ENCODE measurements at places on chromosomes 11 and 22.

DNA sequence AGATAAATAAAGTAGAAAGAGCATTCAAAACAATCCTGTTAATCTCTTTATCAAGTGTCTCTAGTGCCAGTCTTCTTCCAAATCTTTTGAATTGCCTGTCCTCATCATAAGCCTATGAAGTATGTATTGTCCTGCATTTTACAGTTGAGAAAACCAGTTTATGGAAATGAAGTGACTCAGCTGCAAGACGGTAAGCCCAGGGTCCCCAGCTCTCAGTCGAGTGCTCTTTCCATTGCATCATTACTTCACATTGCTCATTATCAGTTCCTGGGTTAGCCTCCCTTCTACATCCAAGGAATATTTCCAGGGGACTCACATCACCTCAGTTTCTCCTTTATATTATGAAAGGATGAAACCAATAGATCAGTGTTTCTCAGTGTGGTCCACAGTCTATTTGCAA lies 9.1 kb upstream of the P4HA3 start:
- H3K27ac ChIP-seq, result no peak overlapping the region
- H3K4me3 ChIP-seq, result no peak overlapping the region
- H3K4me1 ChIP-seq, result no peaks in the 10 kb centered on the region
- no peaks in the 10 kb centered on the region for H3K27me3 ChIP-seq
- no peaks in the 10 kb centered on the region for H3K36me3 ChIP-seq

DNA sequence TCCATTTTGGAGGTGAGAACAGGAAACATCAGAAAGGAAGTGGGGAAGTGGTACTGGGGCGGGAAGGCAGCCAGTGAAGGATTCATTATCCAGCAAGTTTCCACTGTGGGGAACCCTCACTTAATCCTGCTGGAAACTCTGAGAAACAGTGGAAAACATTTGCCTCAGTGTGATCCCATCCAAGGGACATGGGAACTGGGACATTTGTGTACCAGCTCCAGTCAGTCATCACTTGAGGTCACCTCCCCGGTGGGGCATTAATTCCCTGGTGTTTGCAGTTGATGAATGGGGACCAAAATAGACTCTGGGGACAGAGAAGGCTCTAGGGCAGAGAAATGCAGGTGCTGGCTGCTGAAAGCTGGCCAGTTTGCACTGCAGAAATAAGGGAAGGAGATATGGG lies 599.9 kb downstream of the BUD13 start:
- no peaks in the 10 kb centered on the region for H3K4me1 ChIP-seq
- no peak for DNase-seq
- H3K4me3 ChIP-seq, result no peak overlapping the region

DNA sequence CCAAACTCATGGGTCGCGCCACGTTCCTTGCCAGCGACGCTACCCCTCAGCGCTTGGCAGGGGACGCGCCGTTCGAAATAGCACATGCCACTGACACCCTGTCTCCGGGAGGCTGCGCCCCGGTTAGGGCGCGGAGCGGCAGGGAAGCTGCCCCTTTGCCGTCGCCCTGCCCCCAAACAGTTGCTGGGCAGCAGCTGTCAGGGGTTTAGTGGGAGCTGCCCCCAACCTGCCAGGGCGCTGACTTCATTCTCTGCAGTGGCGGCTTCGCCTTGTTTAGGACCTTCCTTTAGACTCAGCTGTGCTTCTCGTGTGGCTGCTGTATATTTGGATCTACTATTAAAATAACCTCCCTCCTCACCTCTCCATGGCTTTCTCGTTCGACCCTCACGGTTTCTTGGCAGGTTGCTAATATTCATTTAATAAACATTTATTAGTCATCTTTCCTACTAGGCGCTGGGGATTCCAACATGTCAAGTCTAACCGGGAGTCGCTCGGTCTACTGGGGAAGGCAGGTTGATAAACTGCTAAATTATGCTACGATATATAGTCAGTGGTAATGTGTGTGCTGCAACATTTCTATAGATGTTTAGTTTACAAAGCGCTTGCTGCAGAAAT lies 782 bp downstream of the TMEM109 start:
- peak overlapping the region; percentile 73 for H3K27ac ChIP-seq
- H3K4me1 ChIP-seq, result peaks cover 28% of the 10 kb centered on the region
- peaks cover under 1% of the 10 kb centered on the region for H3K36me3 ChIP-seq
- no peaks in the 10 kb centered on the region for H3K27me3 ChIP-seq
- DNase-seq, result no peak

DNA sequence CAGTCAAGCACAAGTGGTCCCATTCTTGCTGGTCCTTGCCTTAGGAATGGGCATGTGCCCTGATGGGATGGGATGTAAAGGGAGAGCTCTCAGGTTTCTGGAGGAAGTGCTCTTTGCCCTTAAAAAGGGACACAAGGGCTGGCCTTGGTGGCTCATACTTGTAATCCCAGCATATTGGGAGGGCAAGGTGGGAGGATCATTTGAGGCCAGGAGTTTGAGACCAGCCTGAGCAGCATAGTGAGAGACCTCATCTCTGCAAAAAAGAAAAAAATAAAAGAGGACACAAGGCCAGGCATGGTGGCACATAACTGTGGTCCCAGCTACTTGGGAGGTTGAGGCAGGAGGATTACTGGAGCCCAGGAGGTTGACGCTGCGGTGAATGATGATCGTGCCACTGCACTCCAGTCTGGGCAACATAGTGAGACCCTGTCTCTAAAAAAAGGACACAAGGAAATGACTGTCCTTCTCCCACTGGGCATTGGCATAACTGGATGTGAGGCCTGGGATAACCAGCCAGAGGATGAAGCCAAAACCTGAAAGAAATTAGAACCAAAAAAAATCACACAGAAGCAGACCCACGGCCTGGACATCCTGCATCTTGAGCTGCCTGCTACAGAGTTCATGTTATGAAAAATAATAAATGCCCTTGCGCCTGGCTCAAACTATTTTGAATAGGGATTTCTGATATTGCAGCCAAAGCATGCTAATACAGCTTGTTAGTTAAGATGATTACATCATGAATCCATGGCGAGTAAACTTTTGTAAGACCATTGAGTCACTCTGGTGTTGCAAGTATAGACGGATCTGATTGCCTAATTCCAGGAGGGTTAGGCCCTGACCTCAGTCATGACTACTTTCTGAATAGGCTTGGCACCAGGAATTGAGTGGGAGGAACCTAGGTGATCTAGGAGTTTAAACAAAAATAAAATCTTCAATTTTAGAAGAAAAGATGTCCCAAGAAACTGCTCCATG lies 12.9 kb upstream of the CRKL start:
- no peak overlapping the region for H3K27ac ChIP-seq
- H3K4me1 ChIP-seq, result no peaks in the 10 kb centered on the region
- DNase-seq, result peak; percentile 56
- no peaks in the 10 kb centered on the region for H3K36me3 ChIP-seq

Measured in tibial nerve (tissue), 4 donors.